ENCODE measurements at places on chromosomes 7 and 10.

- no peak for DNase-seq
Measured at GRCh38 chr7:118918556-118918955, 694.1 kb downstream of the ANKRD7 start.

- DNase-seq: no peak
Measured at GRCh38 chr7:36723951-36724664, at the start of gene AOAH. Gene AOAH, minus strand, starts transcription at chr7:36724494. Its CDS starts 346 bp downstream, at chr7:36724148.

DNA sequence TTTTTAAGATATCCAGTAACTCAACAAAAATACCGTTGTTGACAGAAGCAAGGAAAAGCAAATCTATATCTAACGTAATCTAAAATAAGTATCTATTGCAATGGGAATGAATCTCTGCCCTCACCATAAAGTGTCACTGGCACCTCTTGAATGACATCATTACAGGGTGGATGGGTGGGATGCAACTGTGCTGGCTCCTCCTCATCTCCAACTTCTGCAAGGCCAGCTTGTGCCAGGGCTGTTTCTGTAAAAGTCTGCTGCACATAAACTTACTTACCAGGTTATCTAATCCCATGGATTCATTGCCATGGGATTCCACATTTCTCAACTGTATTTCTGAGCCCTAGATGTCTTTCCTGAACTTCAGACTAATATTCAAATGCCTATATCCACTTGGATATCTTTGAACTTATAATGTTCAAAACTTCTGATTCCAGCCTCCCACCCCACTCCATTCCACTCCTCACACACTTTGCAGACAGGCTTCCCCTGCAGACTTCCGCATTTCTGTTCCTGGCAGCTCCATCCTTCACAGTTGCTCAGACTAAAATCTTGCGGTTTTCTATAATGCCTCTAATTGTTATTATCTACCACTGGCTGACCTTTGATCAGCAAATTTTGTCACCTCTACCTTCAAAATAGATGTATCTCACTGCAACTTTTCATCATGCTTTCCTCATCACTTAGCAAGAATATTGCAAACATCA lies 10.7 kb downstream of the FGL2 start:
- DNase-seq: no peak

- no peak for DNase-seq
Measured at GRCh38 chr10:24272374-24272773, 63.4 kb downstream of the KIAA1217 start.

DNA sequence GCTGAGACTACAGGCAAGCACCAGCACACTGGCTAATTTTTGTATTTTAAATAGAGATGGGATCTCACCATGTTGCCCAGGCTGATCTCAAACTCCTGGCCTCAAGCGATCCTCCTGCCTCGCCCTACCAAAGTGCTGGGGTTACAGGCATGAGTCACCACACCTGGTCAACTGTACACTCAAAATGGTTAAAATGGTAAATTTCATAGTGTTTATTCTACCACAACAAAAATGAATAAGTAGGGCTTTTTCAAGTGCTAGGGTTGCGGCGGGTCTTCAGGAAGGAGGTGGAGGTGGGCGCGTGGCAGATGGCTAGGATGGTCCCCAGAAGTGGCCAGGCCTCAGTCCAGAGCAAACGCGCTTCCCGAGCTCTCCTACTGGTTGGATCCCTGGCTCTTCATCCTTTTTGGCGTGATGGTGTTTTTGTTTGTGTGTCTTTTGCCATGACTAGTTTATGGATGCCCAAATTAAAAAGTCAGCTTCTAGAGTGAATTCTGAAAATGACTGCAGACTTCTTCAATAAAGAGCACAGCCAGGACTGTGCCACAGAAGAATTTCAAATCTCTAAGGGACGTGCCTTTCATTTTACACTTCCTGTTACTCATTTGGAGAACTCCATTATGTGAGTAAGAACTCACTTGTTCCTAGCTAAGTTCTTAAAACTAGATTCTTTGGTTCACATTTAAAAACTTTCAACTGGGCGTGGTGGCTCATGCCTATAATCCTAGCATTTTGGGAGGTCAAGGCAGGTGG lies 73.9 kb downstream of the TMEM130 start:
- no peak for DNase-seq

GRCh38 chr10:86439544-86439943 lies 72.9 kb upstream of the GRID1 start:
- peak; percentile 11 for DNase-seq

GRCh38 chr7:378551-379455 lies 88.8 kb downstream of the FOXL3 start:
- no peak for DNase-seq

DNA sequence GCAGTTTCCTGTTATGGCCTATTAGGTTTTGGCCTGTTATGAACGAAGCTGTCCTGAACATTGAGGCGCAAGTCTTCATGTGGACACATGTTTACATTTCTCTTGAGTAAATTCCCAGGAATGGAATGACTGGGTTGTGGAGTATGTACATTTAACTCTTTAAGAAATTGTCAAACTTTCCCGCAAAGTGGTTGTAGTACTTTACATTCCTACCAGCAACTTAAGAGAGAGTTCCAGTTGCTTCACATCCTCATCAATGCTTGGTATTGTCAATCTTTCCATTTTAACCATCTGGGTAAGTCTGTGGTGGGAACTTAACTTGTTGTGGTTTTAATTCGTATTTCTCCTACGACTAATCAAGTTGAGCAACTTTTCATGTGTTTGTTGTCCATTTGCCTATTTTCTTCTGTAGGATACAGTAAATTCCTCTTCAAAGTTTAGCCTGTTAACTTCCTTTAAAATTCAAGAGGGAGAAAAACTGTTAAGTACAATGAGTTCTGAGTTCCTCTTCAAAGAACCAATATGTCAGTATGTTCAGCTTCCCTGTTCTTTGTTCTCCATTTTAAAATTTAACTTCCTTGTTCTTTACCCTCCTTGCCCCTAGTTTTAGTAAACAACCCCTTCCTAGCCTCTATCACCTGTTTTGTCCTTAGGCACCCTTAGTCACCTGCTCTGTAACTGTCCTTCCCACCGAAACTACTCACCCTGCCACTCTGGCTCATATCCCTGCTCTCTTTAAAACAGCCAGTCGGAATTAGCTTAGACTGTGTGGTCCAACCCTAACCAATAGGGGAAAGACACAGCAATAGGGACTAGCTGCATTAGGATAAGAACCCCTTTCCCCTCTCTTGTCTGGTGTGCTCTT lies 74.0 kb downstream of the FAM241B start:
- no peak for DNase-seq

- DNase-seq: peak; percentile 22
Measured at GRCh38 chr7:96989241-96989858, 16.0 kb upstream of the DLX6 start.

GRCh38 chr7:7798510-7798909 lies 80.1 kb upstream of the RPA3 start:
- no peak for DNase-seq

- no peak for DNase-seq
Measured at GRCh38 chr10:70906031-70906783, 17.8 kb upstream of the PCBD1 start.

DNA sequence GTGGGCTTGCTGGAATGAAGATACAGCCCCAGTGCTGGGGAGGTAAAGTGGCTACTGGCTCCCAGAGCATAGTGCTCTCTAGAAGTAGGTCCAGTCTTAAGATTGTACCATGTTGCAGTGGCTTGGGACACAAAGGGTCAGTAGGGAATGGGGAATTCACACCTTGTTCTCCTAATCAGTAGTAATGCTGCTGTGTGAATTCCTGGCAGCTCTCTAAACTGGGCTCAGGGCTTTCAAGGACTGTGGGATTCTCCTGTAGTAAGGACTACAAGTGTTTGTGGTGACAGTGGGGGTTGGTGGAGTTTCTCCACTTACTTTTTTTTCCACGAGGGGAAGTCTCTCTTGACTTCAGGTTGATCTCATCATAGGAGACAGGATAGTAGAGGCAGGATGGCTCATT lies 226.2 kb upstream of the TEX47 start:
- no peak for DNase-seq

GRCh38 chr7:31705377-31705776 lies 18.4 kb downstream of the PPP1R17 start:
- DNase-seq: no peak

GRCh38 chr7:112882511-112882910 lies 92.3 kb upstream of the TMEM168 start:
- DNase-seq: no peak
